Central memory CD8-positive, alpha-beta T cell (primary cell): ENCODE measurements at places on chromosomes 3 and 15.

- no peak for DNase-seq
Observed at GRCh38 chr3:64438812-64439211, 213.5 kb upstream of the PRICKLE2 start.

GRCh38 chr3:50806031-50806430 is 131.3 kb downstream of the DOCK3 start:
- no peak for DNase-seq

DNA sequence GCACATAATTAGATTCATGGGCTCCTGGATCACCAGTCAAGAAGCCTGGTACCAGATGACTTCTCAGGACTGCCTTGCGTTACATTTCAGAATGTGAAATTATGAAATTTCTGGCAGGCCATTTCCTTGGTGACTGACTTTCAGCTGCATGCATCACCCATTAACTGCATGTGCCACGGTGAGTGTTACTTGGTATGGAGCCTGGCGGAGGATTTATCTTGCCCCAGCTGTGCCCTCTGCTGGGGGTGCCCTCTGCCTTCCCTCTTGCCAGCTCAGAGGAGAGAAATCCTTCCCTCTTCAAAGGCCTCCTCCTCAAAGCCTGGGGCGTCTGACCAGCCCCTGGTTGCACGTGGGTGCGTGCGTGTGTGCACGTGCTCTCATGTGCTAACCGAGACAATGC is 57.7 kb upstream of the CTSH start:
- no peak for DNase-seq

DNA sequence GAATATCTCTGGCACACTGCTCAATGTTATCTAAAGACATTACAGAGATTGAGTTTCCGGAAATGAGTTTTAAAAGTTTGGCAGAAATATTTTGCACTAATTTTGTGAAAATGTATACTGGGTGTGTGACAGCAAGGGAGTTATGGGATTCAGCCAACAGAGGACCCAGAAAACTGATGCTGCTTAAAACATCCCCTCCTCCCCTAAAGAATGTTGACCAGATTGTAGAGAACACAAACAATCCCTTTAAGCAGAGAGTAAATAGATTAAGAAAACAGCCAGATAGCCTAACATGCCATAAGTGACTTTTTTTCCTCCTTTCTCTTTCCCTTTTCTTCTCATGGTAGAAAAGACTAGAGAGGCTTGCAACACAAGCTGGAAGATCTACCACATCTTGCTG is 928.0 kb upstream of the ALCAM start:
- no peak for DNase-seq

GRCh38 chr3:50226888-50227389 is 9.1 kb upstream of the GNAI2 start:
- DNase-seq: no peak

DNA sequence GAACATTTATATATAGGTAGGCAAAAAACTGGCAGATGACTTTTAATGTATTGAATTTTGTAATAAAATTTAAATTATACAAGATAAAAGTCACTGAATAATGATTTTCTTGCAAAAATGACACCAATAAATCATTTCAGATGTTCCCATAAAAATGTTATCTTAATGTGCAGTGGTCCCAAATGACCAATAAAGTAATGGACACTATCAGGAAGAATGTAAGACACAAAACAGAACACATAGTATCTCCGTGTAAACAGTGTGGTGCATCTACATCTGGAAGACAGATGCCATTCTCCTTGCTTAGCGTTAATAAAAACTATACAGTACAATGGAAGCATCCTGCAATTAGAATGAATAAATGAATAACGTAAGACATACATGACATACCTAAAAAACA is 41.5 kb downstream of the FGF7 start:
- DNase-seq: no peak

DNA sequence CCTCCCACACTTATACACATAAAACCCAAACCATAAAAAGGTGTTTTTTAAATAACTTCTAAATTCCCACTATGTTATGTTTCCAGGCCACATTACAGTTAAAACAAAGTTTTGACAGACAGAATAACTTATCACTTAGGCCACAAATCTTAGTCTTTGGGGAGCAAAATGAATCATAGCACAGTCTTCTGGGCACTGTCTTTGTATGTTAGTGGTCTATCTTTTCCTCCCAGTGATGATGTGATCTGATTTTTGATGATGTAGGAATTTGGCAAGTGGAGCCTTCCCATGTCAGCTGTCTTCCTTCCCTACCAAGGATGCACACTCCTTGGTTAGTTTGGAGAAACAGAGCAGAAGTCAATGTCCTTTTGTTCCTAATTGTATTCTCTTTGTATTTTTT is 67.3 kb downstream of the THSD4 start:
- DNase-seq: no peak

GRCh38 chr15:67164401-67164791 is 90.1 kb downstream of the AAGAB start:
- DNase-seq: no peak
